ENCODE measurements at places on chromosomes 16 and 17.
A peak's percentile ranks its signal among the peaks of the same experiment; 100 is the strongest.

- DNase-seq: no peak
These were observed 20.5 kb downstream of the XYLT1 start for GRCh38 chr16:17450291-17450690.

DNA sequence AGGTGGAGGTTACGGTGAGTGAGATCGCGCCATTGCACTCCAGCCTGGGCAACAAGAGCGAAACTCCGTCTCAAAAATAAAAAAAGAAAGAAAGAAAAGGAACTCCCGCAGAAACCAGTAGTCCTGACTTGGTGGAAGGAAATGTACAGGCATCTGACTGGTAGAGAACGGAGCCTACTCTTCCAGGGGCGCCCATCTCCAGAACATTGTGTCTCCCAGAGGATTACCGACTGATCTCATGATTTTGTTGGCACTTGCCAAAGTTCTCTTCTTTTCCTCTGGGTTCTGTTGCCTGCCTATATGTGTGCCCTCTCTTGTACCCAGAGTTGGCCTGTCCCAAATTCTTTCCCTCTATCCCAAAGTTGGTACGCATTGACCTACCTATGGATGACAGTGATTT is 24.2 kb downstream of the DDX19A start:
- no peak for DNase-seq

GRCh38 chr16:47815655-47816054 is 340.1 kb downstream of the ABCC12 start:
- no peak for DNase-seq

DNA sequence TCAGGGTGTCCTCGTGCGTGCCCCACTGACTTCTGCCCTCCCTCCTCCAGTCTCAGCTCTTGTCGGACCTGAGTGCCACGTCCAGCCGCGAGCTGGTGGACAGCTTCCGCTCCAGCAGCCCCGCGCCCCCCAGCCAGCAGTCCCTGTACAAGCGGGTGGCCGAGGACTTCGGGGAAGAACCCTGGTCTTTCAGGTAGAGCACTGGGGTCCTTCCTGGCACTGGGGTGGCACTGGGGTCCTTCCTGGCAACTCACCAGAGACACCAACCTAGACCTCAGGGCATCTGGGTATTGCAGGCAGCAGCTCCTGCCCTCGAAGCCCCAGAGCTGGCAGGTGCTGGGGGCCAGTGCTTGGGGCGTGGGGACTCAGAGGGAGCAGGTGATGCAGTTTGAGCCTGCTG is 25.0 kb downstream of the SGSH start:
- no peak for DNase-seq

GRCh38 chr16:27517664-27518063 is 32.0 kb downstream of the GTF3C1 start:
- peak; percentile 69 for DNase-seq

DNA sequence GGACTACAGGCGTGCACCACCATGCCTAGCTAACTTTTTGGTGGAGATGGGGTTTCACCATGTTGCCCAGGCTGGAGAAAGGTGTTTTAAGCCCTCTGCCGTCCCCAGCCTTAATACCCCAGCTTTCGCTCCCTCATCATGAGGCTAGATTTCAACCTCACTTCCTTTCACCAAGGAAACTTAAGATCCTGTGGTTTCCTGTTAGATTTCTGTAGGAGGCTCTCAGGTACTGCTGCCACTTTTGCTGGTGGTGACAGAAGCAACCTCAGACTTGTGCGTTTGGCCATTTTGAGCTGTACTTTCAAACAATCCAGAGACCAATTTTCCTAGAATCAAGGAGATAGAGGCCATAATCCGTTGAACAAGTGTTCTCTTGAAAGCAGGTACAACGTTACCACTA is 36.2 kb downstream of the MPHOSPH6 start:
- no peak for DNase-seq

DNA sequence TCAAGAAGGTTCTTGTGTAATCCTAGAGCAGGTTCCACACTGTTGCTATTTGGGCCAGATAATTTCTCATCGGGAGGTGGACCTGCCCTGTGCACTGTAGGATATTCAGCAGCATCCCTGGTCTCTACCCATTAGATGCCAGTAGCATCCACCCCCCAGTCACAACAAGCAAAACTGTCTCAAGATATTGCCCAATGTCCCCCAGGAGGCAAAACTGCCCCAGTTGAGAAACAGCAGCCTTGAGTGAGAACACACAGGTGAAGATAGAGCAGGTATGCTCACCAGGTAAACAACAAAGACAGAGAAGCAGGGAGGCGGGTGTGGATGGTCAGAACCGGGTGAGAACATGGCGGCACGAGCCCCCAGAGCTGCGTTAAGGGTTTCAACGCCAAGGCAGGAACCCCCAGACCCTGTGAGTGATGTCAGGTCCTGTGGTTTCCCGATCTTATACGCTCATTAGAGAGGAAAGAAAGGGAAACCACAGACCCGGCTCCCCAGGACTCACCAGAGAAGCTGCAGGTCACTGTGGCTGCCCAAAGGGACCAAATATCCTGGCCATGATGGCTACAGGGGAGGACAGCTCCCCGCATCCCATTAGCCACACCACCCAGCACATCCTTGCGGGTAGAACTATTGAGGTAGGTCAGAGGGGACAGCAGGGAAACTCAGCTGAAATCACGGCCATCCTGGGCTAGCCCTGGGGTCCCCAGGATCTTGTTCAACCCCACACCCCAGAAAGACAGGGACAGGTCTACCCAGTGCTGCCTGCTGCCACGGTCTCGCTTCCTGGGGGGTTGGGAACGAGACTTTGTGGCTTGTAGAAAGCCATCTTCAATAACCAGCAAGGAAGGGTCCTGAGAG is 21.2 kb downstream of the CDC42EP4 start:
- no peak for DNase-seq

- no peak for DNase-seq
These were observed 7.8 kb upstream of the KRT19 start for GRCh38 chr17:41535764-41536481.

GRCh38 chr16:56911771-56912571 is 20.0 kb upstream of the HERPUD1 start:
- DNase-seq: no peak

DNA sequence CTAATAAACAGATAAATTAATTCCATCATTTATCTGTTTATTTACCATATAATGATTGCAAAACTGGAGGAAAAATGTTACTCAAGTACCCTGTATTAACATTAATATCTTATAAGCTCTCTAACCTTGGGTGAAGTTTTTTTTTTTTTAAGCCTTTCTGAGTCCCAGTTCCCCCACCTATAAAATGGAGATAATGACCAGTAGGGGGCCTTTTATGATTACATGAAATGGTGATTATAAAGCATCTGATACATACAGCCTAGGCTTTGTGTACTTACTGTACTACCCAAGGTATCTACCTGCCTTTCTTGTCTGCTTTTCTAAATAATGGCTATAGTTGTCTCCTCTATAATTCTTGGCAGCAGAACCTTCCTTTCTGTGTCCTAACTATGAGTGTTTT is 22.6 kb downstream of the LRRC36 start:
- peak; percentile 70 for DNase-seq

- DNase-seq: no peak
These were observed 8.5 kb upstream of the TVP23B start for GRCh38 chr17:18772471-18772870.

DNA sequence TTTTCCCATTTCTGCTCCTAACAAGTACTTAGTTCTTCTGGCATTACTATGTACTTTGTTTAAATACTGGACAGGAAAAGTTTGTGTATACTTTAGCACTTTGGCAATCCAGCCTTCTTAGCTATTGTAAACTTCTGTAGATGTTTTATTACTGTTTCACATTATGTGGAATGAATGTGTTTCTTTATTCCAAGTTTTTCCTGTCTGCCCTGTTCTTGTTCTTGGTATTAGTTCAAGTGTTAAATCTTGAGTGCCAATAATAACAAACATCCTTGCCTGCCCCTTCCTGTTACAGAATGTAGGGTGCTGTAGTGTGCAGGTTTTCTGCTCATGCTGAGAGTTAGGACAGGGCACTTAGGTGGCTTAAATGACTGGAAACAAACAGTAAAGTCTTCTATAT is 7.3 kb upstream of the CAPNS2 start:
- no peak for DNase-seq

- DNase-seq: no peak
These were observed 2.6 kb downstream of the CDK5RAP3 start for GRCh38 chr17:47973541-47973940.

GRCh38 chr17:17935321-17936271 is 36.6 kb downstream of the TOM1L2 start:
- no peak for DNase-seq

DNA sequence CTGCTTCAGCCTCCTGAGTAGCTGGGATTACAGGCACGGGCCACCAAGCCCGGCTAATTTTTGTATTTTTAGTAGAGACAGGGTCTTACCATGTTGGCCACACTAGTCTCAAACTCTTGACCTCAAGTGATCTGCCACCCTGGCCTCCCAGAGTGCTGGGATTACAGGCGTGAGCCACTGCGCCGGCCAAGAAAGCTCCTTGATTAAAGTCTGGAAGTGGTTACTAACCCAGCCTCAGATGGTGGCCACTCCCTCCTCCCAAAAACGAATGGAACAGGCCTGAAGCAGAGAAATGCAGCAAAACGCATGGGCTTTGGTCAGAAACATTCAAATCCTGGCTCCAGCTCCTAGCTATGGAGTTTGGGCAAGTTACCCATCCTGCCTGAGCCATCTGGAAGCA is 11.3 kb downstream of the FKBP10 start:
- DNase-seq: no peak

- no peak for DNase-seq
These were observed 1.1 kb downstream of the HSD17B1 start for GRCh38 chr17:42553866-42554249.

GRCh38 chr17:75548813-75549212 is 23.3 kb downstream of the LLGL2 start:
- no peak for DNase-seq

DNA sequence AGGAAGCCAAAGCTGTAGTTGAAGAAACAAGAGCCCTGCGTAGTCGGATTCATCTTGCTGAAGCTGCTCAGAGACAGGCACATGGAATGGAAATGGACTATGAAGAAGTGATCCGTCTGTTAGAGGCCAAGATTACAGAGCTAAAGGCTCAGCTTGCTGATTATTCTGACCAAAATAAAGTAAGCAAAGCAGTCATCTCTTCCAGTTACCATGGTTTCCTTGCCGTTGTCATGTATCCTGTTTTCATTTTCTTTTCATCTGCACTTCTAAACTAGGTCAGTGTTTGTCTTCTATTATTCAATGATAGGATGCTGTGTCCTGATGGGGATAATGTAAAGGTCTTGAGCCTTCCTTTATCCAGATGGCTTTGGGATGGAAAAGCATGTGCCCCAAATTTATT is 104.3 kb downstream of the STXBP4 start:
- no peak for DNase-seq

DNA sequence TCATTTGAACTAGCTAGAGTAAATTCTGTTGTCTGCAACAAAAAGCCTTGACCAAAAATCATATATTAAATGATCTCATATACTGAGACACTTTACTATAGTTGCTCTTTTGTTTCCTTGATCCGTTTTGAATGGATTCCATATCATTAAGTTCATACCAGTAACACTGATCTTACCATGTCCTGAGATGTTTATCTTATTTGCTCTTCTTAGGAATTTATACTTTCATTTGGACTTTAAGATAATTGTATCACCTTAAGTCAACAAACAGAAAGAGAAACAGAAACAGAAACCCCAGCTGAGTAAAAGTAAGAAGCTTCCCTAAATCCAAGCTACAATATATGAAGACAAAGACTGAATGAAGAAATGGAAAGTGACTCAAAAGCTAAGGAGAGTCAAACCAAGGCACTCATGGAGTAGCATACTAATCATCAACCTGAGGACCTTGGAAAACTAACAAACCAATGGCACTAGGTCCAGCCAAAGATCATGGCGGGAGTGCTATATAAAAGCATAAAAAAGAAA is 106.5 kb upstream of the COX10 start:
- no peak for DNase-seq

GRCh38 chr16:54533856-54534490 is 247.4 kb upstream of the IRX3 start:
- DNase-seq: no peak

GRCh38 chr17:57724026-57724728 is 20.9 kb downstream of the CCDC182 start:
- peak; percentile 16 for DNase-seq

All from NCI-H1417 (cell line).